Activated naive CD4-positive, alpha-beta T cell treated with anti-CD3 and anti-CD28 coated beads for 36 hours (primary cell): ENCODE measurements at places on chromosomes 3 and 15.

GRCh38 chr15:52068004-52068615 lies 44.5 kb downstream of the BCL2L10 start:
- peaks cover 15% of the 10 kb centered on the region for H3K4me1 ChIP-seq
- no peak for DNase-seq
- H3K27me3 ChIP-seq = no peaks in the 10 kb centered on the region
- H3K27ac ChIP-seq = no peak overlapping the region

DNA sequence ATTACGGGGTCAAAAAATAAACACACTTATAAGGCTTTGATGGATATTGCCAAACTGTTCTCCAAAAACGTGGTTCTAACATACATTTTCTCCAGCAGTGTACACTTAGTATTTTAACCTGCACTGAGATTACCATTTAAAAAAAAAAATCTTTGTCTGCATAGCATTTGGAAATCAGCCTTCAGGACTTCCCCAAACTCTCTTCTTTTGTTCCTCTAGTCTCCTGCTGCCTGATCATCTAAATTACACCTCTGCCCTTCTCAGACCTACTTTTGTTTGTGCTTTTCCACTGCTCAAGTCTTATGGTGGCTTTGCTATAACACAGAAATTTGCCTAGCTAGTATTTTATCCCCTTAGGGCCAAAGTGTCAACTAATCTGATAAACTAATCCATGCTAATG lies 3.8 kb downstream of the NCEH1 start:
- no peaks in the 10 kb centered on the region for H3K27me3 ChIP-seq
- no peak for DNase-seq
- H3K4me1 ChIP-seq = peaks cover 11% of the 10 kb centered on the region
- H3K27ac ChIP-seq = no peak overlapping the region

- DNase-seq = no peak
- peaks cover 3% of the 10 kb centered on the region for H3K36me3 ChIP-seq
- no peak overlapping the region for H3K27ac ChIP-seq
- no peaks in the 10 kb centered on the region for H3K27me3 ChIP-seq
- H3K4me3 ChIP-seq = no peak overlapping the region
- no peaks in the 10 kb centered on the region for H3K4me1 ChIP-seq
Measured at GRCh38 chr15:84844964-84845363, 27.8 kb downstream of the ALPK3 start.

DNA sequence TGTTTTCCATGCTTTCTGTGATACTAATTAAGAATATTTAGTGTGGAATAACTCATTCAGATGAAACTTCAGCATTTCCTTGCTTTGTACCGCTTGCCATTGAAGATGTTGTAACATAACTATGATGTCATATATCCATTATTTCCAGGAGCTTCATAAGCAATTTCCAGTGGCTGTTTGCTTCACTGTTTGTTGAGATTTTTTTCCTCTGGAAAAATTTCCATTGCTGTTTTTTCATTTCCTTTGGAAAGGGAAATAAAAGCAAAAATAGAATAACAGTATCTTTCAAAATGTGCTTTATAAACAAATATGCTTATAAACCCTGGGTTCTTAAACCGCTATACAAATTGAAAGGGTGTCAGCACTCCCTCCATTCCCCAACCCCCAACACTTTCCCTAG lies 319.6 kb upstream of the SEMA6D start:
- no peaks in the 10 kb centered on the region for H3K36me3 ChIP-seq
- H3K27me3 ChIP-seq = no peaks in the 10 kb centered on the region
- H3K4me3 ChIP-seq = no peak overlapping the region
- DNase-seq = no peak

GRCh38 chr3:129462361-129462968 lies 22.4 kb downstream of the IFT122 start:
- H3K27me3 ChIP-seq = no peaks in the 10 kb centered on the region
- H3K4me3 ChIP-seq = no peak overlapping the region
- no peak for DNase-seq
- H3K4me1 ChIP-seq = no peaks in the 10 kb centered on the region
- peaks cover 11% of the 10 kb centered on the region for H3K36me3 ChIP-seq
